Progenitor cell of endocrine pancreas (in vitro differentiated cells): ENCODE measurements at places on chromosomes 1 and 21. TPM values are rescaled to one million over a fixed set of nuclear protein-coding genes. Genes with fewer than 3 reads are reported as not detected.

Gene MAP3K21
- total RNA-seq: 13.1 and 13.9 TPM in 2 replicates

- no peak for DNase-seq
These were observed 831.1 kb downstream of the LRRIQ3 start for GRCh38 chr1:73366734-73367413.

Gene CNIH4
- total RNA-seq: 68.8 and 69.6 TPM in 2 replicates

DNA sequence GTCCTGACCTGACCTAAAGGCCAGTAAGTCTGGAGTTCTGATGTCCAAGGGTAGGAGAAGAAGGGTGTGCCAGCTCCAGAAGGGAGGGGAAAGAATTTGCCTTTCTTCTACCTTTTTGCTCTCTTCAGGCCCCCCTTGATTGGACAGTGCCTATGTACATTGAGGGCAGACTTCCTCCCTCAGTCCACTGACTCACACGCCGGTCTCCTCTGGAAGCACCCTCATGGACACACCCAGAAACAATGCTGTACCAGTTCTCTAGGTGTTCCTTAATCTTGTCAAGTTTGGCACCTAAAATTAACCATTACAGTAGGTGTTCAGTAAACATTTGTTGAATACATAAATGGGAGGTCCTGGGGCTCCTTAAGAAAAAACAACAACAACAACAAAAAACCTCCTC is 51.0 kb upstream of the POU2F1 start:
- no peak for DNase-seq

GRCh38 chr1:36752431-36752830 is 269.7 kb upstream of the CSF3R start:
- DNase-seq: no peak

Gene TRIM17
- 20.5 and 20.8 TPM in 2 replicates for total RNA-seq

- DNase-seq: no peak
These were observed 113.5 kb downstream of the NTNG1 start for GRCh38 chr1:107254306-107254705.

Gene OR2T11
- total RNA-seq: not detected in 2 replicates

GRCh38 chr1:212162635-212163034 is 122.6 kb upstream of the PPP2R5A start:
- DNase-seq: no peak

- no peak for DNase-seq
These were observed 1.2 kb upstream of the RWDD3 start for GRCh38 chr1:95232646-95233318.

Gene ZMYND12
- total RNA-seq: 0.89 and 2.0 TPM in 2 replicates

DNA sequence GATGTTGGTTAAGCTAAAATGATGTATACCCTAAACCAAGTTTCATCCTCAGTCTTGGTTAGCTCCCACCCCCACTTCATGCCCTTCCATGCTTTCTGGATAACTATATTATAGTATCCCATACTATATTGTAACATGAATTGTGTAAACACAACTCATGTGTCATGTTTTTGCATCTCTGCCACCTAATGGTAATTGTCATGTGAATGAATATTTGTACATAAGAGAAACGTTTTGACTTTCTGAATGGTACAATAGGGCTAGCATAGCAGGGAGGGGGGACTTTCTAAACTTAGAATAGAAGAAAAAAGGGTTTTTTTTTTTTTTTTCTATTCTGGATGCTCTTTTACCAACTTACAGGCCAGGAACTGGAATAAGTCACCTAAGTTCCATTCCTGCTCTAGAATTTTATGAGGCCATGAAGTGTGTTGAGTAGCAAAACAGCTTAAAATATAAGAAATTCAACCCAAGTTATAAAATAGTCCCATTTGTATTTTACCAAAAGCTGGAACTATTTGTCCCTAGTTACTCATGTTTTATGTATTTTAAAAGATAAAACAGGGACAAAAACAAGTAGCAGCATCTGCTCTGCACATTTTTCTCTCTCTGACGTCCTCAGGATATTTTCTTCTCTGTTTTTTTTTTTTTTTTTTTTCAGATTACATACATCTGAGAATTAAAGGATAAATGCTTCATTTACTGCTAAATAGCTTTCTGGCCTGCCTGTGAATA is 77.4 kb downstream of the HLX start:
- DNase-seq: no peak

- DNase-seq: no peak
These were observed 2.1 kb downstream of the MNDA start for GRCh38 chr1:158833264-158833663.

Gene PLEKHA6
- total RNA-seq: 66.9 and 71.5 TPM in 2 replicates
